ENCODE measurements at places on chromosomes 5 and 9.

GRCh38 chr9:2362150-2362549 is 259.4 kb upstream of the VLDLR start:
- H3K36me3 ChIP-seq = no peaks in the 10 kb centered on the region
- no peak for DNase-seq
- H3K4me1 ChIP-seq = no peaks in the 10 kb centered on the region

DNA sequence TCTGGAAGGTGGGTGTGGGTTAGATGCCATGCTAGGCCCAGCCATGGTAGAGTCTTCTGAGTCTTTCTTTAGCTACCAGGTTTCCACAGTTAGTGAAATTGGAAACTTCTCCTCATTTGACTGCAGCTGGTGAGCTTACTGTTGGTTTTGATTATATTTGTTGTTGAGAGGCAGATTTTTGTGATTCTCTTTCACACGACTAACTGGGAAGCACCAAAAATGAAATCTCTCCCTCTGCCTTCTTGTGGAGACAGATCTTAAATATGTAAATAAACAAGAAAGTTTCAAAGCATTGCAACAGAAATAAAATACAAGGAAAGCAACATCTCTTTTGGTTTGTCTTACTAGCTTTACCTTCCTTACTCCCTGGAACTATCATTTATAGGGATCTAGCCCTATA is 122.2 kb downstream of the CEMIP2 start:
- no peak overlapping the region for H3K4me3 ChIP-seq
- peaks cover 1% of the 10 kb centered on the region for H3K36me3 ChIP-seq
- H3K27me3 ChIP-seq = peaks cover 13% of the 10 kb centered on the region
- DNase-seq = no peak
- H3K4me1 ChIP-seq = peaks cover 8% of the 10 kb centered on the region
- no peak overlapping the region for H3K27ac ChIP-seq

GRCh38 chr5:156685481-156685880 is 164.6 kb upstream of the PPP1R2B start:
- DNase-seq = no peak
- no peaks in the 10 kb centered on the region for H3K36me3 ChIP-seq
- H3K4me1 ChIP-seq = peaks cover 2% of the 10 kb centered on the region
- H3K4me3 ChIP-seq = no peak overlapping the region

DNA sequence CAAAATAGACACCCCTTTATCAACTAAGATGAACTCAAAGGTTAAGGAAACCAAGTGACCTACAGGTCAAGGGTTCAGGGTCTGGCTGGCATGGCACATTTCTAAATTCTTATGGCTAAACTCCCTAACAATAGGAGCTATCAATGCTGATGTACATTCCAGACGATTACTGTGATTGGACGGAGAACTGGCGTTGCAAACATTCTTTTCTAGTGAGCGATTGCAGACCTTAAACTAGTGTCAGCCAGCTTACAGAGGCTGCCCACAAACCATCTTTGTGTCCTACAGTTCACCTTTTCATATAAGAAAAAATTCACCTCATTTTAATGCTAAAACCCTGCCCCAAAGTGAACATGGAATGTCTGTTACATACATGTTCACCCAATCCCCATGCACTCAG is 382.9 kb downstream of the MAT2B start:
- H3K36me3 ChIP-seq = no peaks in the 10 kb centered on the region
- no peaks in the 10 kb centered on the region for H3K27me3 ChIP-seq
- H3K4me1 ChIP-seq = no peaks in the 10 kb centered on the region

GRCh38 chr5:159051421-159052282 is 48.1 kb downstream of the EBF1 start:
- H3K4me1 ChIP-seq = peaks cover 14% of the 10 kb centered on the region
- H3K27me3 ChIP-seq = peaks cover 92% of the 10 kb centered on the region
- H3K36me3 ChIP-seq = no peaks in the 10 kb centered on the region
- peak; percentile 8 for DNase-seq

- H3K36me3 ChIP-seq = no peaks in the 10 kb centered on the region
- H3K4me3 ChIP-seq = no peak overlapping the region
- no peaks in the 10 kb centered on the region for H3K4me1 ChIP-seq
Measured at GRCh38 chr5:159825551-159826051, 90.7 kb upstream of the ADRA1B start.

- H3K27ac ChIP-seq = no peak overlapping the region
- no peaks in the 10 kb centered on the region for H3K36me3 ChIP-seq
- peak overlapping the region; percentile 30 for H3K4me3 ChIP-seq
- peaks cover 43% of the 10 kb centered on the region for H3K27me3 ChIP-seq
- DNase-seq = peak; percentile 14
- peaks cover 27% of the 10 kb centered on the region for H3K4me1 ChIP-seq
Measured at GRCh38 chr9:21381448-21382339, 3.5 kb downstream of the IFNA2 start.

DNA sequence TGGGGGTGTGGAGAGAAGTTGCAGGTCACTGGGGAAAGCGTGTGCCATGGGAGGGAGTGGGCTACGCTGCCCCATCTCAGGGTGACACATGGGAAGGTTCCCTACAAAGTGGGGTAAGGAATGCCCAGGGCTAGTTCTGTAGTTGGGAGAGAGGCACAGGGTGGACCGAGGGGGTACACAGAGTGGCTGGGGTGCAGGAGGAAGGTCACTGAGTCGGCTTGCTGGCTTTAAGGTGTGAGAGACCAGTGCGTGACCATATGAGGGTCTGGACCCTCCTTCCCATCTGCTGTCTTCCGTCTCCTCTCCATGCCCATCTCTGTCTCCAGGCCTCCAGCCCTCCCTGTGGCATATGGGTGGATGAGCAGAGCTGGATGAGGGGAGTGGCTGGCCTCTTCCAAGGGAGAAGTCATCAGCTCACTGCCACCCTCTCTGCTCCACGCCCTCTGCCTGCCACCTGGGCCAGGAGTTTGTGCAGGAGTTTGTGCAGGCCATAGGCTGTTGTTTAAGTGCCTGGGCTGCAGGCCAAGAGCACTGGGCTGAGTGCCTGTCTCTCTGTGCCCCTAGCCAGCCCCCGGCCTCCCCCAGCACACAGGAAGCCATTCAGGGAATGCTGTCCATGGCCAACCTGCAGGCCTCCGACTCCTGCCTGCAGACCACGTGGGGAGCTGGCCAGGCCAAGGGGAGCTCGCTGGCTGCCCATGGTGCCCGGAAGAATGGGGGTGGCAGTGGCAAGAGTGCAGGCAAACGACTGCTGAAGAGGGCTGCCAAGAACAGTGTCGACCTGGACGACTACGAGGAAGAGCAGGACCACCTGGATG is 96.8 kb downstream of the PHF2 start:
- no peak for DNase-seq
- H3K36me3 ChIP-seq = peaks cover 20% of the 10 kb centered on the region
- H3K27ac ChIP-seq = no peak overlapping the region
- H3K4me3 ChIP-seq = no peak overlapping the region
- H3K4me1 ChIP-seq = no peaks in the 10 kb centered on the region

Data from activated naive CD8-positive, alpha-beta T cell treated with anti-CD3 and anti-CD28 coated beads for 36 hours (primary cell).